ENCODE measurements at places on chromosomes 5 and 9. TPM values are rescaled to one million over a fixed set of nuclear protein-coding genes. Genes with fewer than 3 reads are reported as not detected.

DNA sequence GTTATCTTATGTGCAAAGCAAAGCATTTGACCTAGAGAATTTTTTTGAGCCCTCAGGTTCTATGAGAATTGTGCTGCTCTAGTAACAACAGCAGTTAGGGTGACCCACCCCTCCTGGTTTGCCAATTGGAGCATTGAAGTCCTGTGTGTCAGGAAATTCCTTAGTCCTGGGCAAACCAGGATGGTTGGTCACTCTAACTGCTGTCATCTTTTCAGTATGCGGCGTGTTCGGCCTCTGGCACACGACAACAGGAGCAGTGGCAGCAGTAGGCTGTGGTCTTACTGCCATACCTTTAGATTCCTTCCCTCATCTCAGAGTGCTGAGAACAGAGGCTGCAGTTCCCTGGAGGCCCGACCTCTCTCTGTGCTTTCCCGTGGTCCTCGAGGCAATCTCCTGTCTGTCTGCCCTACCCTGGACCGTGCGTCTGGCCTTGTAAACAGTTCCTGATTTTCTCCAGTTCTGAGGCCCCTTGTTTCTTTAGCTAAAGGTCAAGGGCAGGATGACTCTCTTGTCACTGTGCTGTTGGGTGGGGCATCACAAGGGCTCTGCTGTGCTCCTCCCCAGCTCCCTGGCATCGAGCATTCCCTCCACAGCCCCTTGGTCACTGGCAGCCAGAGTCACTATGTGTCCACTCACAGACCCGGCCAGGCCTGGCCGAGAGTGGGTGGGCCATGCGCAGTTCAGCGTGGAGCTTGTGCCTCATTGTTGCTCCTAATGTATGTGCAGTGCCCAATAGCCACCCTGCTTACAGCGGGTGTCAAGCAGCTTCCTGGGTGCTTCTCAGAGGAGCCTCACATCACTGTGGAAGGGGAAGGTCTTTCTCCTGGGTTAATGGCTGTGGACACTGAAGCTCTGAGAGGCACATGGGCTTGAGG is 18.5 kb upstream of the COL15A1 start:
- DNase-seq: no peak

Gene AK3
- total RNA-seq: 58.7 TPM

Gene GNA14
- 15.5 TPM for total RNA-seq

DNA sequence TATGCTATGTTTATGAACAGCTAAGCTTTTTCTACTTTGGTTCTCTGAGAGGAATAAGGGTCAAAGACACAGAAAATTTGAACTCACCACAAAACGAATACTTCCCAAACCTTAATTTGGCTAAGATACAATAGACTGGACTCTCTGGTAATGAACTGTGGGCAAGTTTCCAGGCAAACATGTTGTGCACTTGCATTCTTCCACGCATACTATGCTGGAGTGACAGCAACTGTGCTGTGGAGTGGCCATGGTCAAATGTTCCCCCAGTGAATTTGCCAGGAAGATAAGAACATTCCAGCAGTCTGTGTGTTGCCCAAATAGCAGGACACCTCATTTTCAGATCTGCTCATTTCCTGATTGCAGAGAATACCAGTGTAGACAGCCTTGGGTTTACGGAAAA is 275.3 kb upstream of the IL12B start:
- no peak for DNase-seq

Gene C9orf153
- 0.54 TPM for total RNA-seq

Gene PDZD2
- total RNA-seq: 104 TPM

- DNase-seq: no peak
Observed at GRCh38 chr9:95057101-95057500, 260.4 kb downstream of the FANCC start.

Data from dorsolateral prefrontal cortex (tissue), 122 donors.